Amniotic epithelial cell (primary cell): ENCODE measurements at places on chromosomes 7 and 10.
A peak's percentile ranks its signal among the peaks of the same experiment; 100 is the strongest.

DNA sequence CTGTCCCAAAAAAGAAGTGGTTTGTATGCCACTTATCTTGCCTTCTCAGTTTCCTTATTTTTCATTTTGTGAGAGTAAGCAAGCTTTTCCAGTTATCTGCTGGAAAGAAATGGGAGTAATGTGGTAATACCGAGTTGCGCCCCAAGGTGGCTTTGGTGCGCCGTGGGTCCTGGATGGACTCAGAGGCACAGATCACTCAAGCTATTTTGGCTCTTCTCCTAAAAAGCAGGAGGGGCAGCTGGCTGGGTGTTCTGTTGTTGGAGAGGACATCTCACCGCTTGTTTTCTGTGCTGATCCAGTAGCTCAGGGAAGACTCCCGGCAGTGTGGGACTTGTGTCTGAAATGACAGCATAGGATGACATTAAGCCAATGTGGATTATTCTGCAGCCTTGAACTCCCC, 16.4 kb downstream of the PRKRIP1 start:
- no peak for DNase-seq

DNA sequence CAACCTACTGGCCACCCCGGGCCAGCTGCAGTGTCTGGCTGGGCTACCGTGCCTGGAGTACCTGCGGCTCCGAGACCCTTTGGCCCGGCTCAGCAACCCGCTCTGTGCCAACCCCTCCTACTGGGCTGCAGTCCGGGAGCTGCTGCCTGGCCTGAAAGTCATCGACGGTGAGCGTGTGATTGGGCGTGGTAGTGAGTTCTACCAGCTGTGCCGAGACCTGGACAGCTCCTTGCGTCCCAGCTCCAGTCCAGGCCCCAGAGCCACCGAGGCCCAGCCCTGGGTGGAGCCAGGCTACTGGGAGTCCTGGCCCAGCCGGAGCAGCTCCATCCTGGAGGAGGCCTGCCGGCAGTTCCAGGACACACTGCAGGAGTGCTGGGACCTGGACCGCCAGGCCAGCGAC, 4.2 kb downstream of the RARRES2 start:
- no peak for DNase-seq

GRCh38 chr10:59910867-59911266, 4.5 kb upstream of the CCDC6 start:
- DNase-seq = peak; percentile 50

DNA sequence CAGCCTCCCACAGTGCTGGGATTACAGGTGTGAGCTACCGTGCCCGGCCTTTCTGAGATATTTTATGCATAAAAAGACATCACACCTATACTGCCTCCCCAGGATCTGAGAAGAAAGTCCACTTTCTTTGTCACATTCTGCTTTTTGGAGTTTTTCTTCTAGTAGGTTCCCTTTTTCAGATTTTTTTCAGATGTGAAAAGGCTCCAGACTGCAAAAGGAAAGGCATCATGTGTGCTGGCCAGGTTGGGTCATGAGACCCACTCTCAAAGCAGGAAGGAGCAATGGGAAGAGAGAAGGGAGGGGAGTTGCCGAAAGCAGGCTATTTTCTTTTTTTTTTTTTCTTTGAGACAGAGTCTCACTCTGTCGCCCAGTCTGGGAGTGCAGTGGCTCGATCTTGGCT, 10.8 kb downstream of the BLVRA start:
- DNase-seq = no peak

GRCh38 chr7:102292813-102293798, 6.4 kb downstream of the SH2B2 start:
- no peak for DNase-seq

DNA sequence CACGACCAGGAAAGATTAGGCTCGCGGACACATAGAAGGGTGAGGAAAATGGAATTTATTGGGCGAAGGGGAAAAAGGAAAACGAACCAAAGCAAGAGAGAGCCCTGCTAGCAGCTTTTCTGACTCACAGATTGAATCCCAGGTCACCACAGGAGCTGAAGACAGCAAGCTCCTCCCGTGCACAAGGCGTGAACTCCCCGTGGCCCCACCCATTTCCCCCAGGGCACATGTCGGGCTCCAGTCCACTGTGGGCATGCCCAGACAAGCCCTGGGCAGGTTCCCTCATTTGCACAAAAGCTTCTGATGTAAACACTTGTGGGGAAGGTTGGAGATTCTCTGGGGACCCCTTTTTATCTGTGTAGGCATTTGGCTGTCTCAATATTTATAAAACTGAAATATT, 582.4 kb downstream of the SUGCT start:
- DNase-seq = peak; percentile 72

DNA sequence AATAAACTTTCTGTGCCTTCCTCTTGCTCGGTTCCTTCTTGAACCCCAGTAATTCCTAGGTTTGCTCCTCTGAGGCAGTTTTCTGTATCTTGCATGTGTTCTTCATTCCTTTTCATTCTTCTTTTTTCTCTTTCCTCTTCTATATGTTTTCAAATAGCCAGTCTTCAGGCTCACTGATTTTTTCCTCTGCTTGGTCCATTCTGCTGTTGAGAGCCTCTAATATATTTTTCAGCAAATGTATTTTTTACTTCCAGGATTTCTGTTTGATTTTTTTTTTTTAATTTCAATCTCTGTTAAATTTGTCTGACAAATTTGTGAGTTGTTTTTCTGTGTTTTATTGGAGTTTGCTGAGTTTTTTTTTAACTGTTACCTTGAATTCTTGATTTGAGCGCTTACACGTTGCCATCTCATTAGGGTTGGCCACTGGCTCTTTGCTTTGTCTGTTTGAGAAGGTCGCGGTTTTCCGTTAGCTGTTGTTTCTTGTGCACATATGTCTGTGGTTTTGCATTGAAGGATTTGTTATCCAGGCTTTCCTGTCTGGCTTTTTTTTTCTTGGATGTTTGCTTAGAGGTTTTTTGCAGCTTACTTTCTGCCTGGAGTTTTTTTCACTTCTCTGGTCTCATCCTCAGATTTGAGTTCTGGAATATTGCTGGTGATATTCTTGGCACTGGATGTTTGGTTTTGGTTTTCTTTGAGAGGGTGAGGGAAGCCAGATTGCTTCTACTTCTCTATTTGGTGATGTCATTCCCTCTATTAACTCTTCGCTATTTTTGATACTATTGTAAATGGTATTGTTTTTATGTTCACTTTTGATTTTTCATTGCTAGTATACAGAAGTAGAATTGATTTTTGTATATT, 12.7 kb downstream of the SPRN start:
- peak; percentile 12 for DNase-seq

GRCh38 chr10:110872145-110872983, 636 bp downstream of the PDCD4 start:
- DNase-seq = peak; percentile 92

- DNase-seq = no peak
Measured at GRCh38 chr10:86940677-86941076, 16.7 kb downstream of the MMRN2 start.

DNA sequence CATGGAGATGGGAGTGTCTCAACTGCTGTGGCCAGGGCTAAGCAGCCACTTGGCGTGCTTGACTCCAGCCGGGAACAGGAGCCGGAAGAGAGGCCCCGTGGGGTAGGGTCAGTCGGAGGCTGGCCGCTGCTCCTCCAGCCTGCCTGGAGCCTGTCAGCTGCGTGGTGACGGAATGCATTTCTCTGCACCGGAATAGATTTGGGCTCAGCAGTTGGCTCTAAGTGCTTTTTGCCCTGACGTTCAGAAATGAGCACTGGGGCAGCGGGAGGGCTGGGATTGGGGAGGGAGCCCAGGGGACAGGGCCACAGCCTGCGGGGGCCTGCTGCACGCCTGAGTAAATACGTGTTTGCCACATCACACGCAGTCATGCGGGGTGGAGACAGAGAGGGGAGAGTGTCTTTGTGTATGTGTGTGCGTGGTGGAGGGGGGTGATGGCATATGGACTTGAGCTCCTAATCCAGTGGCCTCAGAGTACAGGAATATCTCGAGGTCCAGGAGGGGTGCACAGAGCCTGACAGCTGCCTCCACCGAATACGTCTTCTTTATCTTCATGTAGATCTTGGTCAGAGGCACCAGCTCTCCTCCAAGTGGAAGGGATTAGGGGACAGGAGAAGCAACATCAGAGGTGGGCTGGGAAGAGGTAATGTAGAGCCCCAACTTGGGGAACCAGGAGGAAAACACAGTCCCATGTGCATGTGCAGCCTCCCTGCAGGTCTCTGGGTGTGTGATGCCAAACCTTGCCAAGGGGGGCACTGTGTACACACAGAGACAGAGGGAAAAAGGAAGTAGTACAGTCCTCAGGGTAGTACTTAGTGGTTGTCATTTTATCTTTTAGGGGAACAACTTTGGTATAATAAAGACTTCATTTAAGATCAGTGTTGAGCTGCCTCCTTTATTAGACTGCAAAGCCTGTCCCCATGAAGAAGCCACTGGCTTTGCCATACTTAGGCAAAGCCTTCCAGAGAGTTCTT, 151.4 kb downstream of the CDH23 start:
- peak; percentile 17 for DNase-seq

DNA sequence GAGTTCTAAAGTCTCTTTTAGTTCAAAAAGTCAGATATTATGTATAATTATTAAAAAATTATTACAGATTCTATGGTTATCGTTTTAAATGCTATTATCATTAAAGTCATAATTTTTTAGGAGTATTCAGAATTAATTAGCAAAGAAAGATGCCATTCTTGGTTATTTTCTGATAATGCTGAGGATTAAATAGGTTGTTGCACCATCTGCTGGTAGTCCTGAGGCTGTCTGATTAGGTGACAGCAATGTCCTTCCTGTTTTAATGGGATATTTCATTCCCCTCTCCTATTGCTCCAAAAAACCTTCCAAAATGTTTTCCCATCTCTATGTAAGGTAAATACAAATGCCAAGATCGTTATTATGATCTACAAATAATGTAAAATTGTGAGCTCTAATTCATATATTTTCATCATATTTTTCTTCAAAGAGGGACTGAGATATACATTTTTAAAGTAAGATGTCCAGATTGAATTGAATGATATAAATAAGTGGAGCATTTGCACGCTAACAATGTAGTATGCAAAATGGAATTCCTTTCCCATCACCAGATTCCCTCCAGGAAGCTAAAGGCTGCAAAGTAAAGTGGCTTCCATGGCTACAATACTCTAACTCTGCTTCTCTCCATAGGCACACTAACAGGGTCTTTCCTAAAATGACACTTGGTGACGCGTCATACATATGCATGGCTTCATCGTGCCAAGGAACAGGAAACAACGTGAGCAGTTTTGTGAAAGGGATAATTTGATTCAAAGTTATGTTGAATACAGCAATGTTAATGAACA, 58.8 kb upstream of the AKR1E2 start:
- peak; percentile 53 for DNase-seq

DNA sequence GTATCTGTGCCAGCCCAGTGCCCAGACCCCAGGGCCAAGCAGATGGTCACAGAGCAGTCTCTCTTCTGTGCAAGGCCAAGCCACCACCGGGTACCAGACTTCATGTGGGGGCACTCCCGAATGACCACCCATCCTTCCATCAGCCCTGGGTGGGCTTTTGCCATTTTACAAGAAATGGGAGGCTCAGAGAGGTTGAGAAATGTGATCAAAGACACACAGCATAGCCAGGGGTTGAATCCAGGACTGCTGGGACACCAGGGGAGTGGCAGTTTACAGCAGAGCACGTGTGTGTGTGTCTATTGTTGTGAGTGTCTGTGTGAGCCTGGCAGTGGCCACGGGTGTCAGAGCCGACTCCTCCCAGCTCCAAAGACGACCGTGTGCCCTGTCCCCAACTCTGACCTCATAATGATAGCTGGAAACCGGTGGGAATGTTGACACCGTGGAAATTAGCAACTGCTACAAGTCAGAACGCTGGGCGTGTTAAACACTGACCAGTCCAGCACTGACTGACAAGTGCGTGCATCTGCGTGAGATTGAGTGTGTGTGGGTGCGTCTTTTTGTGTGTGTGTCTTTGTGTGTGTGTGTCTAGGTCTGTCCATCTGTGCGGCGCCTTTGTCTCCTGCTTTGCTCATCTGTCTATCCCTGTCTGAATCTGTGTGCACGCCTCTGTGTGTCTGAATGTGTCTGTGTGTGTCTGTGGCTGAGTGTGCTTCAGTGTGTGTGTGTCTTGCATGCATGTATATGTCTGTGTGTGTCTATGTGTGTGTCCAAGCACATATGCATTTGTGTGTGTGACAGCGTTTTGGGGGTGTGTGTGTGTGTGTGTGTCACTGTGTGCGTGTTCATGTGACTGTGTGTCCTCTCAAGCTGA, 17.2 kb upstream of the SLC29A4 start:
- no peak for DNase-seq

DNA sequence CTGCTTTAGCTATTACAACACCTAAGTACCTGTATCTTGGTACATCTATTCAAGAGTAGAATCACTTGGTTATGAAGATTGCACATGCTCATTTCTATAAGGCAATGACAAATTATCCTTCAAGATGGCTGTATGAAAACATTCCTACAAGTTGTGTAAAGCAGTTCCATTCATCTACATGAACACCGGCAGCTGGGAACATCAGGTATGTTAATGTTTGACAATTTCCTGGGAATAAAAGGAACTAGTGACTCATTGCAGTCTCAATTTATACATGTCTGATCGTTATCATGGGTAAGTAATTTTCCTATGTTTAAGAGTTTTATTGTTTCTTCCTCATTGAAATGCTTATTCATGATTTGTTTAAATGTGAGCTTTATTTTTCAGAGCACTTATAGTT, 203.2 kb upstream of the SEMA3E start:
- no peak for DNase-seq

DNA sequence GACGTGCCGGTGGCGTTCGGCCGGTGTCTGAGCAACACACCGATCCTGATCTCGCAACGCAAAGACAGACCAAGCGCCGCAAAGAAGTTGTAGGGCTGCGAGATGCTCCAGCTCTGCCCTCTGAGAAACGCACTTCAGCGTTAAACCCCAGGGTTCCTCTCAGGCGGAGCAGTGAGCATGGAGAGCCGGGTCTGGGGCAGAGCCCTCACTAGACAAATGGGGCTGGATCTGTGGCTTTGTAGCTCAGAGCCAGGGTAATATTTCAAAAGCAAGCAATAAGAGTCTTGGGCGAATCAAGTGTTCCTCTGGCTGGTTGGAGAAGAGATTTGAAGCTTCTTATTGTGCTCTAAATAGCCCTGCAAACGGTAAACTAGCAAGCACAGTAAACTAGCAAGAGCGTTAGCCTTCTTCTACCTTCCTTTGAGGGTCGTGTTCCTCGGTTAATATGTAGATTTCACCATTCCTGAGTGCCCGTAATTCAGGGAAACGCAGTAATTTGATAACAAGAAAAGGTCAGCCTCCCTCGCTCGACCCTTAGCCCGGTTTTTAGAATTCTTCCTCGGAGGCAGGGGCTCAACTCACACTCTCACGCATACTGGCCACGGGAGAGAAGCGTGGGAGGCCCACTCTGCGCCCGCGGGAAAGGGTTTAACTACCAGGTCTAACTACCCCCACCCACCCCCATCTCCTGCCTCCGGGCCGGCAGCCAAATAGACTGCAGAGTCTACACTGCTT, 6.7 kb downstream of the SKAP2 start:
- DNase-seq = peak; percentile 8

GRCh38 chr10:102202386-102202785, 23.7 kb upstream of the ELOVL3 start:
- DNase-seq = no peak

- DNase-seq = peak; percentile 54
Measured at GRCh38 chr10:50322077-50322476, 70.8 kb upstream of the ASAH2 start.

DNA sequence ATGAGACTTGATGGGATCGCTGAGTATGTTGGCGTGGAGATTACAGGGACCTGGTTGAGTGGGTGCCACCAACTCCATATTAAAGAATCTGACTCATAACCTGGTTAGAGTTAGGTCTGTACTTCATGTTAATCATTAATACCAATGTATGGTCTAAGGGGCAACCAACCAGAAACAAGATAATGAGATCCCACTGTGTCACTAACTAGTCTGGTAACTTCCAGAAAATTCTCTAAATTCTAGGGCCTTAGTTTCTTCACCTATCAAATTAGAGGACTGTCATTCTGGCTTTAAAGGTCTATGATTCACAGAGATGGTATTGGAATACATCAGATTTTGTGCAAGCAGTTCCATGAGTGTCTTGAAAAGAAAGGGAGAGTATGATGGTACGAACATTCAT, 102.2 kb downstream of the SNX10 start:
- DNase-seq = no peak
